ENCODE measurements at places on chromosomes 16 and 17. TPM values are rescaled to one million over a fixed set of nuclear protein-coding genes. Genes with fewer than 3 reads are reported as not detected.

DNA sequence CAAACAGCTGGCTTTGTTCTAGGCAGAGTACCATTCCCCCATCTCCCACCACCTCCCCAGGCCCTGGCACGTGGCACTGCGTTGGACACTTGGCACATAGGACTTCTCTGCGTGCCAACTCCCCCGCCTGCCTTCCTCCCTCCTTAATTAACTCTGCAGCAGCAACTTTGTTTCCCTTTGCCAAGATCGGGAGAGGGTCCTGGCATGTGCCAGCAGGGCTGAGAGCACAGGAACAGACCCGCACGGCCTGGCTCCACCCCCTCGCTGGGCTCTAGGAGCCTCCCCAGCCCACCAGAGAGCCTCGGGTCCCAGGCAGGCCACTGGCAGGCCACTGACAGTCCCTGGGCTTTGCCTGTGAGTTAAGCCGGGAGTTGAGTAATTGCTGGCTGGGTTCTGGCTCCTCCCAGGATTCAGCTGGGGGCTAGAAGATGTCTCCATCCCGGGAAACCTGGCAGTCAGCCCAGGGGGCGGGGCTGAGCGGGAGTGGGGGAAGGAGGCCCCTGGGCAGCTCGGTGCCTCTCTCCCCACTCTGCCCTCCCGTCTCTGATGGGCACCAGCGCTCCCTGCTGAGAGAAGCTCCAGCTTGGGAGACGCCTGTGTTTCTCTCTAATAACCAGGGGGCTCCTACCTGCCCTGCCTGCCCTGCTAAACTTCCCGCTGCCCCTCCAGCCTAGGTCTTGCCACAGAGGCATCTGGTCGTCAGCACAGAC lies 224.0 kb upstream of the TNRC6C start:
- no peak overlapping the region for H3K27ac ChIP-seq
- H3K4me3 ChIP-seq = no peak overlapping the region
- DNase-seq = no peak
- peaks cover 4% of the 10 kb centered on the region for H3K27me3 ChIP-seq

Gene TBC1D3I
- total RNA-seq = 0.25 TPM

- no peaks in the 10 kb centered on the region for H3K27me3 ChIP-seq
- no peaks in the 10 kb centered on the region for H3K4me1 ChIP-seq
- no peak overlapping the region for H3K4me3 ChIP-seq
- no peaks in the 10 kb centered on the region for H3K36me3 ChIP-seq
- H3K27ac ChIP-seq = no peak overlapping the region
These were observed 118.9 kb upstream of the PIRT start for GRCh38 chr17:10956821-10957220.

- no peak overlapping the region for H3K27ac ChIP-seq
- H3K4me1 ChIP-seq = peaks cover 24% of the 10 kb centered on the region
- no peak overlapping the region for H3K4me3 ChIP-seq
- no peak for DNase-seq
These were observed 28.5 kb downstream of the TNS4 start for GRCh38 chr17:40472733-40473452.

- H3K27me3 ChIP-seq = peaks cover 71% of the 10 kb centered on the region
- no peak overlapping the region for H3K4me3 ChIP-seq
- no peak for DNase-seq
- H3K36me3 ChIP-seq = no peaks in the 10 kb centered on the region
- H3K4me1 ChIP-seq = peaks cover 9% of the 10 kb centered on the region
These were observed 442 bp downstream of the ABCC3 start for GRCh38 chr17:50634915-50635731.

Gene GALNS
- total RNA-seq = 19.7 TPM

GRCh38 chr17:51298508-51299371 lies 38.4 kb downstream of the UTP18 start:
- H3K4me3 ChIP-seq = no peak overlapping the region
- no peak for DNase-seq
- peaks cover 37% of the 10 kb centered on the region for H3K36me3 ChIP-seq
- H3K27ac ChIP-seq = no peak overlapping the region
- no peaks in the 10 kb centered on the region for H3K4me1 ChIP-seq

- H3K27ac ChIP-seq = no peak overlapping the region
- no peaks in the 10 kb centered on the region for H3K27me3 ChIP-seq
- no peak for DNase-seq
- H3K36me3 ChIP-seq = no peaks in the 10 kb centered on the region
- no peaks in the 10 kb centered on the region for H3K4me1 ChIP-seq
- H3K4me3 ChIP-seq = no peak overlapping the region
These were observed 70.6 kb upstream of the BCO1 start for GRCh38 chr16:81167851-81168250.

Gene FBXO39
- 0.36 TPM for total RNA-seq

- no peaks in the 10 kb centered on the region for H3K27me3 ChIP-seq
- peaks cover 52% of the 10 kb centered on the region for H3K36me3 ChIP-seq
- no peak overlapping the region for H3K4me3 ChIP-seq
- DNase-seq = no peak
- H3K27ac ChIP-seq = no peak overlapping the region
These were observed 16.9 kb downstream of the MAP3K3 start for GRCh38 chr17:63639125-63639524.

Gene HOXB9
- not detected for total RNA-seq

Gene CCL11
- not detected for total RNA-seq

Gene HSD17B2
- total RNA-seq = not detected

Gene RHBDF1
- total RNA-seq = 0.33 TPM

- no peak for DNase-seq
- no peak overlapping the region for H3K4me3 ChIP-seq
- no peak overlapping the region for H3K27ac ChIP-seq
These were observed 31.3 kb downstream of the PLCG2 start for GRCh38 chr16:81810361-81810760.

Gene DDX52
- total RNA-seq = 27.4 TPM

DNA sequence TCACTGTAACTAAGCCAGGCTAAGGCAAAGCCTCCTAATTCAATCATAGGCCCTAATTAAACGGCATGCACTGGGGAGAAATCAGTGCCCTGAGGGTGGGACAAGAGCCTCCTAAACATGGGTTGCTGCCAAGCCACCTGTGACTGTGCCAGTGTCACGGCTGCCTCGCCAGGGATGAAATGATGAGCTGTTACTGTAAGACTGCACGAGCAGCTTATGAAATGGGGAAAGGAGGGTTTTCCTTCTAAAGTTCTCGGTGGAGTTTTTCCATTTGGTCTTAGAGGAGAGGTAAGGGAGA lies 12.7 kb downstream of the TMEM11 start:
- H3K4me3 ChIP-seq = no peak overlapping the region
- no peak for DNase-seq
- H3K27me3 ChIP-seq = no peaks in the 10 kb centered on the region
- H3K36me3 ChIP-seq = peaks cover 33% of the 10 kb centered on the region
- no peak overlapping the region for H3K27ac ChIP-seq
- peaks cover 30% of the 10 kb centered on the region for H3K4me1 ChIP-seq

Gene TVP23A
- not detected for total RNA-seq

- no peak overlapping the region for H3K4me3 ChIP-seq
- H3K4me1 ChIP-seq = peaks cover 39% of the 10 kb centered on the region
- no peak overlapping the region for H3K27ac ChIP-seq
- DNase-seq = no peak
- no peaks in the 10 kb centered on the region for H3K27me3 ChIP-seq
These were observed 5.0 kb downstream of the CARHSP1 start for GRCh38 chr16:8863594-8864424.

- no peaks in the 10 kb centered on the region for H3K4me1 ChIP-seq
- DNase-seq = no peak
These were observed 268.5 kb downstream of the RBFOX1 start for GRCh38 chr16:7601100-7601499.

Gene CRYBA1
- total RNA-seq = not detected

DNA sequence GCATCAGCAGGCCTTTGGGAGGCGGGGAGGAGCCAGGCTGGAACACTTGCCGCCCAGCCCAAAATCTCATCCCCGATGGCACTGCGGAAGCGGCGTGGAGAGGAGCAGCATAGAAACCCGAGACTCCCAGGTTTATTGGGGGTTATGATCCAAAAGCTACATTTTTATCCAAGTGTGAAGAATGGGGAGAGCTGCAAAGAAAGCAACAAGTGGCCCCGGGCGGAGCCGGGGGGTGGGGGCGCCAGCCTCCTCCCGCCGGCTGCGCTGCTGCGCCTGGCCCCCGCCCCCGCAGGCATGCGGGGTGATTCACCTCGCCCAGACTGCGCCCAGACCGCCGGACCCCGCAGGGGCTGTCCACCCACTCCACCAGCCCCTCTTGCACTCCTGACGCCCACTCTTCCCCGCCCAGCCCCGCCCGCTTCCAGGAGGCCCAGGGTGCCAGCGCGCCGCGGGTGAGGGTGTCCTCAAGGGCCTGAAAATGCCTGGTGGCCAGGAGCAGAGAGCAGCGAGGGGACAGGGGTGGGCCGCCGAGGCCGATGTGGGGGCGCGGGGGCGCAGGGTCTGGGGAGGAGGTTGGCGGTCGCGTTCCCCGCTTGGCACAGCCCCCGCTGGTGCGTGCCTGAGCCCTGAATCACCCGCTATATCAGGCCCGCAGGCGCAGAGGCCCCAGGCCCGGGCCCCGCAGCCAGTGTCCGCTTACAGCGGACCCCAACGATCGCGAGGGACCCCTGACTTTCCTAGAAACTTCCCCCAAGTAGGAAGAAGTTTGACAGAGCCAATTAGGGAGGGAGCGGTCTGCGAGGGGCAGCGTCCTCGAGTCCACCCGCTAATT lies 1.3 kb downstream of the CAVIN1 start:
- no peak overlapping the region for H3K27ac ChIP-seq
- DNase-seq = no peak
- no peaks in the 10 kb centered on the region for H3K36me3 ChIP-seq
- H3K4me3 ChIP-seq = peak overlapping the region; percentile 50
- H3K4me1 ChIP-seq = peaks cover 24% of the 10 kb centered on the region
- peaks cover 28% of the 10 kb centered on the region for H3K27me3 ChIP-seq

DNA sequence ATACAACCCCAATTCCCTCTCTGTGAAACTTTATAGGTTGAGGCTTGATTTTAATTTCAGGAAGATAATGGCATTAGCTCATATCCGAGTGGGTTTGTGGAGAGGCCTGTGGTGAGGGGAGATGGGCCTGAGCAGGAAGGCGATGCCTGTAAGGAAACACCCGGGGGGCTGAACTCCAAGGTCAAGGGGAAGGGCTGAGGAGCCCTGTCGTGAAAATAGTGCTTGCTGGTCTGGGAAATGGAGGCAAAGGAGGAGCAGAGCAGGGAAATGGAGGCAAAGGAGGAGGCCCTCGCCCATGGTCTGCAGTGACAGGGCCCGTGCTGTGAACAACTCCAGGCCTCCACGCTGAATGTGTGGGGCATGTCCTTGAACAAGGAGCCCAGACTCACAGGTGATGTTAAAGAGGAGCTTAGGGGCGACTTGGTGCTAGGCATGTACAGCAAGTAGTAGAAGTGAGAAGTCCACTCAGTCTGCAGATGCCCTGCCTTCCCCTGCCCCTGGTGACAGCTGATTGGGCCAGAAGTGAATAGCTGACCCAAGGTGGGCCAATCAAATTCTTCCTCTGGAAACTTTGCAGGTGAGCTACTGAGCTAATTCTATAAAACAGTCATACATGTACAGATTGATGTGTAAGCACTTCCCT lies 38.1 kb downstream of the MRPS23 start:
- no peak for DNase-seq
- no peak overlapping the region for H3K4me3 ChIP-seq
- peaks cover 25% of the 10 kb centered on the region for H3K27me3 ChIP-seq
- H3K36me3 ChIP-seq = no peaks in the 10 kb centered on the region
- H3K4me1 ChIP-seq = peaks cover 7% of the 10 kb centered on the region

GRCh38 chr17:77435272-77436057 lies 294.7 kb downstream of the SEC14L1 start:
- H3K4me1 ChIP-seq = peaks cover 100% of the 10 kb centered on the region
- peak overlapping the region; percentile 55 for H3K4me3 ChIP-seq
- H3K27ac ChIP-seq = peak overlapping the region; percentile 98
- peaks cover 37% of the 10 kb centered on the region for H3K36me3 ChIP-seq
- no peak for DNase-seq

DNA sequence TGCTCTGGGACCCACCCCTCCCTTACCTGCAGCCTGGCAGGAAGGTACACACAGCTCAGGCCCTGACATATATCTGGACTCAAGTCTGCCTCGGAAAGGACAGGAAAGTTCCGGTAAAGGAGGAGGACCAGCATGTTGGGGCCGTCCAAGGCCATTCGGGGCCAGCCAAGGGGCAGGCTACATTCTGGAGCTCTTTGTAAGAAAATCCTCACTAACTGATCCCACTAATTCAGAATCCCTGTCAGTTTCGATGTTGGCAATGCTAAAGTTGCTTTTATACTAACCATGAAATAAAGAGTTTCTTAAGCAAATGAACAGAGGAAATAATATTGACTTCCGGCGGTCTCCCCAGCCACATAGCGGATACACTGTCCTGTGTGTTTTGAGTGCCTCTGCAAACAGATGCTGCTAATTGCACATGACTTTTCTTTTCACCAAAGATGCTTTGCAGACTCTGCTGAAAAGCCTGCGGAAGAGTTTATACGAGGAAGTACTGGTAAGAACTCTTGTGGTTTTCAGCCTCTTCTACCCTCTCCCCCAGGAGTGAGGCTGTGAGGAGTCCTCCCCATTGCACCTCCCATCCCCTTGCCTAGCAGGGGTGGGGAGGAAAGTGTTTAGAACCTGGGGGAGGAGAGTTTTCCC lies 54.8 kb downstream of the PLXDC1 start:
- H3K36me3 ChIP-seq = no peaks in the 10 kb centered on the region
- peaks cover 85% of the 10 kb centered on the region for H3K4me1 ChIP-seq
- H3K4me3 ChIP-seq = peak overlapping the region; percentile 39
- DNase-seq = peak; percentile 47

Gene SLC52A1
- total RNA-seq = 0.17 TPM

GRCh38 chr16:75062135-75062975 lies 54.2 kb downstream of the LDHD start:
- peaks cover 35% of the 10 kb centered on the region for H3K4me1 ChIP-seq
- DNase-seq = no peak
- H3K36me3 ChIP-seq = no peaks in the 10 kb centered on the region
- no peaks in the 10 kb centered on the region for H3K27me3 ChIP-seq

DNA sequence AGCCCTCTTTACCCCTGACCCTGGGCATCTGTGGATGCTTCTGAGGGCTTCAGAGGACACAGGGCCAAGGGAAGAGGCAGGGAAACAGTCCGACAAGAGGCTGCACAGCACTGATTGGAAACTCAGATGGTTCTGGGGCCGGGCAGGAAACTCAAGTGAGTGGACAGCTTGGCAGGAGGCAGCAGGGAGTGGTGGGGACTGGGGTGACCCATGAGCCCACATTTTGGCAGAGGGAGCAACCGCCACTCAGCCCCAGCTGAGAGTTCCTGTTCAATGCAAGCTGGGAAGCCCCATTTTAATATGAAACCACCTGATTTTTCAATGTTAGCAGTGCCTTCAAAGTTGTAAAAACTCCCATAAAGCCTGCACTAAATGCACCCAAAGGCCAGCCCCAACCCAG lies 1.5 kb upstream of the VASN start:
- peaks cover 41% of the 10 kb centered on the region for H3K36me3 ChIP-seq
- H3K27ac ChIP-seq = no peak overlapping the region
- DNase-seq = no peak
- H3K4me1 ChIP-seq = peaks cover 45% of the 10 kb centered on the region
- no peak overlapping the region for H3K4me3 ChIP-seq
- no peaks in the 10 kb centered on the region for H3K27me3 ChIP-seq

GRCh38 chr17:8939496-8940334 lies 25.8 kb downstream of the PIK3R5 start:
- H3K36me3 ChIP-seq = peaks cover 21% of the 10 kb centered on the region
- H3K4me3 ChIP-seq = no peak overlapping the region
- H3K27ac ChIP-seq = peak overlapping the region; percentile 55
- no peak for DNase-seq
- H3K4me1 ChIP-seq = peaks cover 62% of the 10 kb centered on the region
- no peaks in the 10 kb centered on the region for H3K27me3 ChIP-seq

- no peak overlapping the region for H3K27ac ChIP-seq
- no peaks in the 10 kb centered on the region for H3K36me3 ChIP-seq
- H3K4me3 ChIP-seq = no peak overlapping the region
- no peaks in the 10 kb centered on the region for H3K4me1 ChIP-seq
These were observed 666.6 kb downstream of the CDH11 start for GRCh38 chr16:64455275-64455674.

Gene CMTM1
- 1.1 TPM for total RNA-seq
